ENCODE measurements at places on chromosomes 3 and 15.

GRCh38 chr3:10508619-10509260, 3.4 kb upstream of the ATP2B2 start:
- no peak for DNase-seq

DNA sequence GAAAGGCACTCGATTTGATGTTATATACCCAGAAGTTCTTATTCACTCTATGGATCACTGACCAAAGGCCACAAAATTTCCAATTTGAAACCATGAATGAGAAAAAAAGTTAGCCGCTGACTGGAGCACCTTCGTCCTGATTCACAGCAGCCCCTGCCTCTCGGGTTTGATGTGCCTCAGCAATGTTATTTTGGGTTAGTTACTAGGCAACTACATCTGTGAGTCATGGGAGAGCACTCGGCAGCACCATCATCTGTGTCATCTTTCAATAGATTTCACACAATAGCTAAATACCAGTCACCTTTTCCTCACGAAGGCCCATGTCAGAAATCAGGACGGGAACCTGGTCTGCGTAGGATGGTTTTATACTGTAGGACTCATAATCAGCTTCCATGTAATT, 269.2 kb downstream of the ZBBX start:
- no peak for DNase-seq

GRCh38 chr15:96326328-96327154, 4.0 kb upstream of the NR2F2 start:
- DNase-seq, result no peak

- DNase-seq, result no peak
Measured at GRCh38 chr3:186497608-186498007, 46.6 kb downstream of the CRYGS start.

DNA sequence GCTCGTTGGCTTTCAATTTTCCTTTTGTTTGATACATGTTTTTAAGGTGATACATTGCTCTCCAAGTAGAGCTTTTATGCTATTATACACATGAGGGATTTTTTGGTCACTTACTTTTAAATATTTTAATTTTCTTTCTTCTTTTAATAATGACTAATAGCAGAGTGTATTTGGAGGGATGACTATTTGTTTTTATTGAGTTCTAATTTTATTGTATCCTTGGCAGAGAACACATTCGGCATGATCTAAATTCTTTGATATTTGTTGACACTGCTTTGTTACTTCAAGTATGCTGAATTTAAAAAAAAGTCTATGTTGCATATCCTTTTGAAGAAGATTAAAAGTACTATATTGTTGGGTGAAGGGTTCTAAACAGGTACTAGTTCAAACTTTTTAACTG, 149.9 kb upstream of the PDZRN3 start:
- no peak for DNase-seq

GRCh38 chr3:40366203-40367162, 20.5 kb upstream of the ENTPD3 start:
- DNase-seq, result no peak

DNA sequence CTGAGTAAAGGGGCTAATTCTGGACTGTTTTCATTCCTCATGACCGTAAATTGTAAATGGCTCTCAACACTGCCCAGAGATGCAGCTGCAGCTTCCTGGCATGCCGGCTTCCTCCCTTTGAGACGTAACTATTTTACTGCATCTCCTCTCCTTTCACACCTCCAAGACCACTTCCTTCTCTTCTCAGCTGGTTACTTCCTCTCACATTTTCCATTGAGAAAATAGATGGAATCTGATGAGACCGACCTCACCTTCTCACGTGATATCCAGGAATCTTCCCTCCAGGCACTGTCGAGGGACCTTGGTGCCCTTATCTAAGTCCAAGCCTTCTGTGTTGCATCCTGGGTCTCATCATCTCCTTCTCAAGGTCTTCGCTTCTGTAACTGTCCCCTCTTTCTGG, 12.7 kb downstream of the LYSMD4 start:
- DNase-seq, result no peak

DNA sequence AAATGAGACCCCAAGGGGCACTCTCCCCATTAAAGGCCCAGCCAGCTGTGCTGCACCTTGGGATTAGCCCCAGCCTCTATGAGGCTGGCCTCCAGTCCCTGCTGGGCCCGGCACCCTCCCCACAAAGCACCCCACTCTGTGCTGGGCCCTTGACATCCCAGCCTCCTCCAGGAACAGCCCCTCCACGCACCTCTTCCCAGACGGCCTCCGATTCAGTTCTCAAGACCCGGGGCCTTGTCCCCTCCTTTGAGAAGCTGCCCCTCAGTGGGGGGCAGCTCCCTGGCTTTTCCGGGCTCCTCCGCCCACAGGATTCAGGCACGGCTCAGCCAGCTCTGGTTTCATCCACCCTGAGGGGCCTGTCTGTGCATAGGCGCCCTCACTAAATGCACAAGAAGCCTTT, 144.1 kb downstream of the LRRK1 start:
- no peak for DNase-seq

DNA sequence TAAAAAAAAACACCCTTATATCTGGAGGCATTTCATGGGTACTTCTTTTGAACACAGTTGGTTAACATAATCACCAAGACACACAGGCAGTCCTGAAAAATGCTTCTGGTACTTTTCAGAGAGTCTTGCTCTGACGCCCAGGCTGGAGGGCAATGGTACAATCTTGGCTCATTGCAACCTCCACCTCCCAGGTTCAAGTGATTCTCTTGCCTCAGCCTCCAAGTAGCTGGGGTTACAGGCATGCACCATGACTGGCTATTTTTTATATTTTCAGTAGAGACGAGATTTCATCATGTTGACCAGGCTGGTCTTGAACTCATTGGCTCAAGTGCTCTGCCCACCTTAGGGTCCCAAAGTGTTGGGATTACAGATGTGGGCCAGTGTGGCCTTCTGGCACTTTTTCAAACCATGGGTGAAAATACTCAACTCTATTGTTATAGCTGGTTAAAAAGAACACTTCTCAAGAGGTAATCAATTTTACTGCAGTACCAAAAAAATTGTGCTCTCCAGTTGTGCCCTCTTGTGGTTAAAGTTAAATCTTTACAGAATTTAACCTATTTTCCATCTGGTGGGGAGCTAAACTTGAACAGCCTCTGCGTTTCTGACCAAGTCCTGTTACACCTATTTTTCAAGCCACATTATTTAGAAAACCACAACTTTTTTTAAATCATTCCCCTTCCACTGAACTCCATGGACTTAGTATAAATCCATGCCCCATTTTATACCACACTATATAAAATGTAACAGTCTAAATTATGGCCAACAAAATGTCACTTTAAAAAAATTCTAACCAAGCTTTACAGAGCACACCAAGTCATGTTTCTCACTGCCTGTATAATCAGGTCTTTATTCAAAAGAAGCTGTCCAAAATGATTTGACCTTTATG, 1.2 kb upstream of the SNAPC5 start:
- no peak for DNase-seq

Measured in activated CD8-positive, alpha-beta memory T cell treated with anti-CD3 and anti-CD28 coated beads for 1 hour (primary cell).